ENCODE measurements at places on chromosomes 13 and 19.

DNA sequence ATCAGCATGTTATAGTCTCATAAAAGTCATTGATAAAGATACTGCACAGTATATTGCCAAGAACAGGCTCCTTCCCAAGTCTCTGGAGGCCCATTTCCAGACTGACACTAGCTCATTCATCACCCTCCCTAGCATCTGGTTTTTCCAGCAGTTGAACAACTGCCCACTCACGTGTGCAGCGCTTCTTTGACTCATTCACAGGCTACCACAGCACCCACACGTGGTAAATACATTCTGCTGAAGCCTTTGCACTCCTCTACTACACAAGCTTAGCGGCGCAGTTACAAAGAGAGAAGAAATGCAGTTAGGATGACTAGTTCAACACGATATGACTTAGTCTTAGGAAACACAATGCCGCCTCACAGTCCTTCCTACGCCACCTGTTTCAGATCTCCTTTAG, 87.7 kb downstream of the DOCK9 start:
- DNase-seq, result peak; percentile 85

- DNase-seq, result no peak
Measured at GRCh38 chr13:45337395-45337794, 3.6 kb downstream of the TPT1 start.

GRCh38 chr19:6735181-6735911, 2.0 kb downstream of the GPR108 start:
- DNase-seq, result no peak

DNA sequence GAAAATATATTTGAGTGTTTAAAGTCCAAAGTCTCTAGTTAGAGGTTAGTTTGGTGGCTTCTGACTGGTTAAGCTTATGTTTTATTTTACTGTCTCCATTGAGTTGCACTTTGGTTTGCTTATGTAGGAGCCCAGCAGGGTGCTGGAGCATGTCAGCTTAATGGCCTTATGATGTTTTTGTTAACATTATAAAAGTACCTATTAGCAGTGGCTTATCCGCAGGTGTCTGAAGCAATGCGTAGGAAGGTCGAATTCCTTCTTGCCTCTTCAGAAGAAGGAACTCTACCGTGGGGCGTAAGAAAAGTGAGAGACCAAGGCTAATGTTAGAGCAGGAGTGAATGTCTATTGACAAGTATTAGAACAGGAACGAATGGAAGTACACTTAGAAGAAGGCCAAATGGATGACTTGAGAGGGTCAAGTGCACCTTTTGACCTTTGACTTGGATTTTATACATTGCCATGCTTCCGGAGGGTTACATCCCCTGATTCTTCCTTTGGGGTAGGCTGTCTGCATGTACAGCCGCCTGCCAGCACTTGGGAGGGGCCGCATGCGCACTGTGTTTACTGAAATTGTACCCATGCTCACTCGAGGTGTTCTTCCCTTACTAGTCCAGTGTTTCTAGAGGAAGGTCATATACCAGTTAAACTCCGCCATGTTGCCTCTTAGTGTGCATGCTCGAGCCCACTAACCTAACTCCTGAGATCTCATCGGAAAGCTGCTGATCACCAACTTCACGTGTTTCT, 793.9 kb upstream of the PCDH9 start:
- DNase-seq, result no peak

All from MCF 10A (cell line).